NCI-H2029 treated with DMSO at 0.1 percent for 48 hours (cell line): ENCODE measurements at places on chromosomes 13 and 19.
A peak's percentile ranks its signal among the peaks of the same experiment; 100 is the strongest.

DNA sequence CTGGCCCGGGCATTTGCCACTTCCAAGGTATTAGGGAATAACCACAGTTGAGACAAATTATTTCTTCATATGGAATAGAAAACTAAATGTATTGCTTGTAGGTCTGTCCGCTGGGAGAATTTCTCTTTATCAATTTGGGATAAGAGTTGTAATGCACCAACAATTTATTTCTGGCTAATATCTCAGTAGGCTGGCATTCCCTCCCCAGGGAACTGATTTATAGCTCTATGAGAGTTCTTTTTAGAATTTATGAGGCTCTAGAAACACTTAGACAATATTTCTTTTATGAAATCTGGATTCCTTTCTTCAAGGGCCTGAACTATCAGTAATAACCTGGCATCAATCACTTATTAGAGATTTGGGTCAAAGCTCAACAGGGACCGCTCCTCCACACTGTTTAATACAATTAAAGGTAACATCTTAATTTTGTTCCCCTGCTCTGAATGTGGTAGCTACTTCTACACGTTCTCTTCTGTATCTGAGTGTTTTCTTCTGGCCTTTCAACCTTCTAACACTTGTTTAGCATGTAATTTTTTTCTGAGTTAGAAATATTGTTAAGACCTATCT lies 857.4 kb upstream of the PRR20A start:
- DNase-seq = no peak

DNA sequence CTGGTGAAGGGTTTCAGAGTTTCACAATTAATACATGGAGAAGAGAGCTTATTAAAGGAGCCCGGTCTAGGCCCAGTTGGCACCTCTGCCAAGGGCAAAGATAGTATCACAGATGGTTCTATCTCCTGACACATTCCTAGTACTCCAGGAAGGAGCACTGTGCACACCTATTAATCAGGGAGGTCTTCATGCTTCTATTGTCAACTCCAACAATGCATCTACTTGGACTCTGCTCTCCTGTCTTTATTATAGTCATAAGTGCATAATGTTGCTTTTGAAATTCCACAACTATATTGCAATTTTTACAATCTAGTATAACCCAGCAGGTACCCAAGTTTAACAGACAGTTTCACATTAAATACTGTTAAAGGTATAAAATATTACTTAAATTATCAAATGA lies 174.5 kb upstream of the TSC22D1 start:
- DNase-seq = no peak

DNA sequence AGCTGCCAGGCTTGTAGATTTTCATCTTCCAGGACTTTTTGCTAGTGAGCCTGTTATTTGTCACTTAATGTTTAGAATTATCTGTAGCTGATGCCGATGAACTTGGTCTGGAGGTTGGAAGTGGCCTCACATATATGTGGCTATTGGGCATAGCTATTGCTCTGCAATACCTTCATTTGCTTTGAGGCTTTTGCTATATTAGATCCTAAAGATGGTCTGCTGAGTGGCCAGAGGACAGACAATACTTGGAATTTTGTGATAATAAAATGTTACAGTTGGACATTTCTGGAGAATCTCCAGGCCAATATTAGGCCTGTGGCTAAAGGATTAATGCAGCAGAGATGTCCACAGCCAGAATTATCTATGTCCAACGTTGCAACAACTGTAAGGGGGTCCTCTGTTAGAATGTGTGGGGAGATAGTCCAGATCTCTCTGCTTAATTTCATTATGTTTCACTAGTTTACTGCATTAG lies 222.3 kb downstream of the GPC5 start:
- no peak for DNase-seq

GRCh38 chr13:46387064-46387851 lies at the start of gene RUBCNL:
RUBCNL (minus strand) TSS chr13:46387252; CDS start chr13:46372475, 14,777 bp downstream.
- DNase-seq = no peak

DNA sequence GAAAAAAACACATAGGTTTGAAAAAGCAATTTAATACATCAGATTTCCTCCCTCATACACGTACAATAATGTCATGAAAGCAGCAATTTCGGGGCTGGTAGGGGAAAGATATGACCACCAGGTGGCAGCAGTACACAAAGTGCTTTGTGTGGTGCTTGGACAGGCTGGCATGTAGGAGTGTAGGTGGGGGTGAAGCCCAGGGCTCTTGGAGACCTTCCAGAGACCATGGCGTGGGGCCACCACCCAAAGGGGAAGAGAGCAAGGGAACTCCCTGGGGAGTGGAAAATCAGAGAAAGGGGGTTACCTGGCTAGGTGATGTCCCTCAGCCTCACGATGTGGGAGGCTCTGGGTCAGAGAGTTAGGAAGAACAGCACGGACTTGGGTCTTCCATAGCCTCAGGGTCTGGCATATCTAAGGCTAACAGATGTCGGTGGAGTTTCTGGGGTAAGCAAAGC lies 11.8 kb upstream of the CCNA1 start:
- DNase-seq = peak; percentile 8

- no peak for DNase-seq
Observed at GRCh38 chr19:15330801-15331418, 1.4 kb downstream of the BRD4 start.

- DNase-seq = no peak
Observed at GRCh38 chr19:8608941-8609278, 1.6 kb downstream of the ADAMTS10 start.

- DNase-seq = no peak
Observed at GRCh38 chr13:43196086-43196621, 172.8 kb downstream of the DNAJC15 start.

- no peak for DNase-seq
Observed at GRCh38 chr19:19956434-19957075, 55.8 kb downstream of the ZNF93 start.

DNA sequence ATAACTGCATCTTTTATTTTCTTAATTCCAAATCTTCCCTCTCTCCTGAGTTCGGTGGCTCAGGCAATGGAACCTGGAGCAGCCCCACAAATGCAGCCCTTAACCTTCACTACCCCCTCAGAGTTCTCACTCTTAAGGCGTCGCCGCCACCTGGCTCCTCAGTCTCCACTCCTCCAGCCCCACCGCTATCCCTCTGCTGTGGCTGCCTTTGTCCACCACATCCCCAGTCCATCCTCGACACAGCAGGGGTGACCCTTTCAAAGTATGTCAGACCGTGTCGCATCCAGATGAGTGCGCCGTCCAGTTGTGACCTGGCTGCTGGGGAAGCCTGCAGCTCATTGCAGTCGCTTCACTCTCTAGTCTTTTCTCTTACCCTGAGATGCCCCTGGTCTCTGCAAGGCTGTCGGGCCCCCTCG lies 1.0 kb downstream of the SPPL2B start:
- DNase-seq = no peak

- DNase-seq = no peak
Observed at GRCh38 chr19:1676351-1677266, 24.2 kb upstream of the TCF3 start.

- DNase-seq = peak; percentile 30
Observed at GRCh38 chr19:11125994-11126685, 29.4 kb downstream of the SPC24 start.

DNA sequence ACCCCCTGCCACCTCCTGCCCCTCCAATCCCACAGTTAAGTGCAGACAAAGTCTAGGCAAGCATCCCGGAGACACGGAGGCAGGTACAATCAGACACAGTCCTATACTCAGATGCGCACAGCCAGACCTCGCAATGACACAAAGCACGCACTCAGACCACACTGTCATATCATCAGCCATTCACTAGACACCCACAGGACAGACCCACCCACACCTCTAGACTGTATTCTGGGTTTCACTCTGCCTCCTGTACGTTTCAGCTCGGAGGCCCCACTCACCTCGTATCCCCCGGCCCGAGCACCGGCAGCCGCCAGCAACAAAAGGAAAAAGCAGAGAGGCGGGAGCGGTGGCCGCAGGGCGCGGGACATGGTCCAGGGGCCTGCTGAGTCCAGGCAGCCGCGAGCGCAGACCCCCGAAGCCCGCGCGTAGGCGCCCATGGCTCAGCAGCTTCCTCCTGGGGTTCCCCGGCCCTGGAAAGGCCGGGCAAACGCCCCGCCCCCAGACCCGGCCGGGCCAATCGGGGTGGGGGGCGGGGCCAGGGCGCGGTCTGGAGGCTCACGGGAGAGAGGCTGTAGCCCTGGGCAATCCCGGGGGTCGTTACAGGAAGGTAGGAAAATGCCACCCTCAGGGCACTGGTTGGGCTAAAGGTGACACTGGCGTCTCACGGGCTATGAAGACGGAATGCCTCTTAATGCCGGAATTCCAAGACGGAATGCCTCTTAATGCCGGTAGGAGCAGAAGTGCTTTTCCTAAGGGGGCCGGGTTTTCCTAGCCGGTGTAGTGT lies at the start of the genes MAN2B1 and WDR83:
TSS of gene MAN2B1 (minus strand) at position 478 of the 784 bp plus-strand sequence. CDS start at position 437, 41 bp downstream.
TSS of gene WDR83 (plus strand) at position 543 of the 784 bp plus-strand sequence. CDS start 2,984 bp downstream, outside the sequence.
- DNase-seq = peak; percentile 19

DNA sequence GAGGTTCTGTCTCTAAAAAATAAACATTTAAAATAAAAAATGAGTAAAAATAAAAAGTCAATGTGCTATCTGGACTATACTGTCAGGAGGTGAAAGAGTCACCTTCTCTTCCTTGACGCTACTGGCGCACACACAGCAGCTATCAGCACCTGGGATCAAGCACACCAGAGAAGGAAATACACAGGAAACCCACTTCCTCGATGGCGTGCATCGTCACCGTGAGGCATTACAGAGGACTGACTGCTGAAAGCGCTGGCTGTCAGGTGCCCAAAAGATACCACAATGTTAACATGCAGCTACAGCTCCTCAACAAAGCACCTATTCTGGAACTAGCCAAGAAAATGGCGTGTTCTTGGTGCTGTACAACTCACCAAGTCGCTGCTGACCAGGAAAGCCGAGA lies 6.1 kb downstream of the SLC35E1 start:
- no peak for DNase-seq

DNA sequence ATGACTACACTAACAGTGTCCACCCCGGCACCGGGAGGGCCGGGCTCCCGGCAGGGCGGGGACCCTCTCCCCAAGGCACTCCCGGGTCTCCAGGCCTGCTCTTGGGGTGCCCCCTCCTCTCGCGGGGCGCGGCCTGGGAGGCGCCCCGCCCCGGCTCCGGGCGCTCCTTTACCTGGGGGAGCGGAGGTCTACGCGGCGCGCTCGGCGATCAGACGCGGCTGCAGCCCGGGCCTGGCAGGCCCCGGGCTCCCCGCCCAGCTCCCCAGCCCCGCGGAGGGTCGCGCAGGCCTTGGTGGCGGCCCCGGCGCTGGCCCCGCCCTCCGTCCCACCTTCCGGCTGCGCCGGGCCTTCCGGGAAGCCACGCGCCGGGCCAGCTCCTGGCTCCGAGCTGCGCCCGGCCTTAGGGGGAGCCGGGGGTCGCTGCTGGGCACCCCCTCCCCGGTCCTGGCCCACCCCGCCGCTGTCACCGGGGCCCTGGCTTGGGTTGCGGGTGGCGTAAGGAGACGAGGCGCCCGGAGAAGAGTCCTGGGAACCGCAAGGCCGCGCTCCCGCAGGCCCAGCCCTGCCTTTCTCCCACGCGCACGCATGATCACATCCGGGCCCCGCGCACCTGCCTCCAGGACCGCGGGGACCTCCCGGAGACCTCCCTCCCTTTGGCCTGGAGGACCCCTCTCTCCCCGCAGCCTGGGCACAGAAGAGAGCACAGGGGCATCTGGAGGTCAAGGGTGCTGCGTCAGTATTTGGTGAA lies at the start of gene C19orf12:
TSS of gene C19orf12 (minus strand) at position 309 of the 748 bp plus-strand sequence. CDS start 6,848 bp downstream, outside the sequence.
- no peak for DNase-seq

- DNase-seq = no peak
Observed at GRCh38 chr13:19862481-19863313, 752 bp downstream of the ZMYM5 start.

DNA sequence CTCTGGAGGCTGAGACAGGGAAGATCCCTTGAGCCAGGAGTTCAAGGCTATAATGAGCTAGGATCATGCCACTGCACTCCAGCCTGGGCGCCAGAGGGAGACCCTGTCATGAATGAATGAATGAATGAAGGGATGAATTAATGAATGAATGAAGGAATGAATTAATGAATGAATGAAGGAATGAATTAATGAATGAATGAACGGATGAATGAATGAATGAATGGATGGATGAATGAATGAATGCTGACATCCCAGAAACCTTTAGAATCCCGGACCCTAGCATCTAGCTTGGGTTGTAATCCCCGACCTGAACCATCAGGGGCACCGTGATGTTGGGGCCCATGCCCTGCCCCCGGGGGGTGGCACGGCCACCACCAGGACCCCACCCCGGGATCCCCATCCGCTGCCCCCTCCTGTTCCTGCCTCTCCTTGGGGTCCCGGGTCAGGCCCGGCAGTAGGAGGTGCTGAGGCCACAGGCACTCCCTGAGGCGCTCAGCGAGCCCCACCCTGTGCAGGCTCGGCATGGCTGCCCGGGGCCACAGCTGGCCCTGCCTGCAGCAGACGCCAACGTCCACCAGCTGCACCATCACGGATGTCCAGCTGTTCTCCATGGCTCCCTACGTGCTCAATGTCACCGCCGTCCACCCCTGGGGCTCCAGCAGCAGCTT lies 3.4 kb downstream of the EBI3 start:
- DNase-seq = no peak

DNA sequence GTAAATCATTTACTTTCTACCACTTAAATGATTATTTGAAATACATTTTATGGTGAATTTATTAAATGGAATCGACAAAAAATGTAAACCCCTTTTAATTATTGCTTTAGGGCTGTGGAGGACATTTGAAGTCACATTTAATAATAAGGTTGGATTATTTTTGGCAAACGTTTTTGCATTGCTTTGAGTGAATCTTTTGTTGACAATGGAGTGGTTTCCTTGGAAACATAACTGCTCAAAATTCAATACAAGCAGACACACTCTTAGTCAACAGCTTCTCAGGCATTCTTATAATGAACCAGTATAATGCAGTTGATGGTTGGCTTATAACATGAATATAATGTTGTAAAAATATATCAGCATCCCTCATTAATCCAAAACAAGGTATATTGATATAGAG lies 104.7 kb downstream of the DCLK1 start:
- DNase-seq = peak; percentile 3

GRCh38 chr19:29485293-29485692 lies 40.5 kb upstream of the VSTM2B start:
- DNase-seq = no peak

DNA sequence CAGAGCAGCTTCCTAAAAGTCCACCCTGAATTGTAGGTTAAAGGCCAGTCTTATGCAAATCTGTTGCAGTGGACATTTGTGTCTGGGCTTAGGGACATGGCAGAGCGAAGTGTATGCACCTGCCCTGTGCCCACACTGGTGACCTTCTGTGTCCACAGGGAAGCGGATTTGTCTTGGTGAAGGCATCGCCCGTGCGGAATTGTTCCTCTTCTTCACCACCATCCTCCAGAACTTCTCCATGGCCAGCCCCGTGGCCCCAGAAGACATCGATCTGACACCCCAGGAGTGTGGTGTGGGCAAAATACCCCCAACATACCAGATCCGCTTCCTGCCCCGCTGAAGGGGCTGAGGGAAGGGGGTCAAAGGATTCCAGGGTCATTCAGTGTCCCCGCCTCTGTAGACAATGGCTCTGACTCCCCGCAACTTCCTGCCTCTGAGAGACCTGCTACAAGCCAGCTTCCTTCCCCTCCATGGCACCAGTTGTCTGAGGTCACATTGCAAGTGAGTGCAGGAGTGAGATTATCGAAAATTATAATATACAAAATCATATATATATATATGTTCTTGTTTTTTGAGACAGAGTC lies 25.5 kb downstream of the CYP2B6 start:
- DNase-seq = no peak

DNA sequence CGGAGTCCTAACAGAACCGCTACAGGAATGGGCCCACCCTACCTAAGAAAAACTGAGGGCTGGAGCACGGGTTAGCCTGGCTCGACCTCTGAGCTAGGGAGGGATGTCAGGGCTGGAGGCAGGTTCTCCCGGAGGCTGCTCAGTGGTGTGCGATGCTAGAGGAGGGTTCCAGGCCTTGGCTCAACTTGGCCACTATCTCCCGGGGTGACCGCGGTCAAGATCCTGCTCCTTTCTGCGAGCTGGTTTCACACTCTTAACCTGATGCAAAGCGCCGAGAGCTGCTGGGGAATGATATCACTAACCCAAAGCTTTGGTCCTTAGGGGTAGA lies 301 bp downstream of the POP4 start:
- no peak for DNase-seq
